Activated naive CD4-positive, alpha-beta T cell treated with anti-CD3 and anti-CD28 coated beads for 36 hours (primary cell): ENCODE measurements at places on chromosomes 16 and 17. TPM values are rescaled to one million over a fixed set of nuclear protein-coding genes. Genes with fewer than 3 reads are reported as not detected.
A peak's percentile ranks its signal among the peaks of the same experiment; 100 is the strongest.

- H3K36me3 ChIP-seq = peaks cover 5% of the 10 kb centered on the region
- H3K4me1 ChIP-seq = no peaks in the 10 kb centered on the region
- no peak overlapping the region for H3K27ac ChIP-seq
- no peak overlapping the region for H3K4me3 ChIP-seq
- DNase-seq = no peak
Measured at GRCh38 chr17:67672592-67673335, 45.0 kb upstream of the NOL11 start.

- H3K27me3 ChIP-seq = no peaks in the 10 kb centered on the region
- DNase-seq = no peak
- H3K4me3 ChIP-seq = no peak overlapping the region
- no peaks in the 10 kb centered on the region for H3K4me1 ChIP-seq
Measured at GRCh38 chr17:73420897-73421296, 109.1 kb upstream of the CDC42EP4 start.

DNA sequence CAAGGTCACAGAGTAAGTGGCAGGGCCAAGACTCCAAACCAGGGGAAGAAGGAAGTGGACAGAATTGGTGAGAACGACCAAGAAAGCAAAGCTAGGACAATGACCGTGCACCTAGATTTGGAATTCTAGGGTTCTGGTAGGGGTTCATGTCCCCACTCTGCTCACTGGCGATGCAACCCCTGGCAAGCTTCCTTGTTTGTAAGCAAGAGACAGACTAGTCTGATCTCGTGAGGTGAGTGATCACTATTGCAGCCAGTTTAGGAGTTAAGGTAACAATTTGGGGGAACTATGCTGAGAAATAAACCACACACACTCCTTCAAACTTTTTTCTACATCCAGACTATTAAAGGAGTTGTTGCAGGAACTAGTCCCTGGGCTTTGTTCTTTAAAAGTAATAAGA lies 48.1 kb downstream of the XPO6 start:
- DNase-seq = peak; percentile 34
- peaks cover 84% of the 10 kb centered on the region for H3K4me1 ChIP-seq
- H3K27me3 ChIP-seq = no peaks in the 10 kb centered on the region
- peak overlapping the region; percentile 90 for H3K27ac ChIP-seq
- H3K4me3 ChIP-seq = no peak overlapping the region

DNA sequence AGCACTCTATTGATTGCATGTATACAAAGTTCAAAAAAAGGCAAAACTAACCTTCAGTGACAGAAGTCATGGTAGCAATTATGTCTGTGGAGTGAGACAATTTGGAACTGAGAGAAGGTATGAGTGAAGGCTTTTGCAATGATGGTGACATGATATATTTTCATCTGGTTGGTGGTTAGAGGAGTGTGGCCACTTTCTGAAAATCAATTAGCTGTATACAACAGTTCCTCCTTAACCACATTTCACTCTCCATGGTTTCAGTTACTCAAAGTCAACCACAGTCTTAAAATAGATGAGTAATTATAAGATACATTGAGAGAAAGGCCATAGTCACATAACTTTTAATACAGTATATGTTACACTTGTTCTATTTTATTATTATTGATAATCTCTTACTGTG lies 26.2 kb downstream of the ADAMTS18 start:
- H3K27me3 ChIP-seq = peaks cover 15% of the 10 kb centered on the region
- H3K27ac ChIP-seq = no peak overlapping the region
- H3K36me3 ChIP-seq = no peaks in the 10 kb centered on the region
- DNase-seq = no peak
- no peaks in the 10 kb centered on the region for H3K4me1 ChIP-seq

- H3K27ac ChIP-seq = no peak overlapping the region
- no peaks in the 10 kb centered on the region for H3K36me3 ChIP-seq
- no peak for DNase-seq
- H3K4me3 ChIP-seq = no peak overlapping the region
Measured at GRCh38 chr16:81888520-81889394, 109.7 kb downstream of the PLCG2 start.

DNA sequence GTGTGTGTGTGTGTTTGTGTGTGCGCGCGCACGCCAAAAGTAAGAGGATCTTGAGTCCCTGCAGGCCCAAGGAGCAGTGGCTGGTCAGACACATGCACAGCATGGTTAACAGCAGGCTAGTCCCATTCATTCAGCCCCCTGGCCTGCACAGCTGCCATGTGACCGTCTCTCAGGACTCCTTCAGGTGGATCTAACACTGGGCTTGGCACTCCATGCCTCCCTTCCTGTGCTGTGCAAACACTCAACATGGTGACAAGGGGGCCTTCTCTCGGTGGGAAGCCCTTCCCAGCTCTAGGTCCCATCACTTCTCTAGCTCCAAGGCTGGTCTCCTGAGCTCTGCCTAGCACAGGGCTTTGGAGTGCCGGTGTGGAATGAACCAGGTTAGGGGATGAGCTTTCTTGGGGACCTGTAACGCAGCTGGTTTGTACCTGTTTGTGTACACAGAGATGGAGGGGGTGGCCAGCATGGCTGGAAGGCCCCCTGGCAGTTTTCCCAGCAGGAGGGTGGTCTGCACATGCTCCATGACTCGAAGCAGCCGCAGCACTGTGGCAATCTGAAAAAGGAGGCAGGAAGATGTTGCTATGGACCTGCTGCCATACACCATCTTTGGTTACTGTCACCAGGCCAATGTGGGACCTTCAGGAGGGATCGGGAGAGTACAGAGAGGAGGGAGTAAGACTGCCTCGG lies 69.4 kb upstream of the GCSH start:
- no peaks in the 10 kb centered on the region for H3K4me1 ChIP-seq
- H3K27ac ChIP-seq = no peak overlapping the region
- no peak for DNase-seq
- H3K27me3 ChIP-seq = no peaks in the 10 kb centered on the region
- H3K36me3 ChIP-seq = no peaks in the 10 kb centered on the region

DNA sequence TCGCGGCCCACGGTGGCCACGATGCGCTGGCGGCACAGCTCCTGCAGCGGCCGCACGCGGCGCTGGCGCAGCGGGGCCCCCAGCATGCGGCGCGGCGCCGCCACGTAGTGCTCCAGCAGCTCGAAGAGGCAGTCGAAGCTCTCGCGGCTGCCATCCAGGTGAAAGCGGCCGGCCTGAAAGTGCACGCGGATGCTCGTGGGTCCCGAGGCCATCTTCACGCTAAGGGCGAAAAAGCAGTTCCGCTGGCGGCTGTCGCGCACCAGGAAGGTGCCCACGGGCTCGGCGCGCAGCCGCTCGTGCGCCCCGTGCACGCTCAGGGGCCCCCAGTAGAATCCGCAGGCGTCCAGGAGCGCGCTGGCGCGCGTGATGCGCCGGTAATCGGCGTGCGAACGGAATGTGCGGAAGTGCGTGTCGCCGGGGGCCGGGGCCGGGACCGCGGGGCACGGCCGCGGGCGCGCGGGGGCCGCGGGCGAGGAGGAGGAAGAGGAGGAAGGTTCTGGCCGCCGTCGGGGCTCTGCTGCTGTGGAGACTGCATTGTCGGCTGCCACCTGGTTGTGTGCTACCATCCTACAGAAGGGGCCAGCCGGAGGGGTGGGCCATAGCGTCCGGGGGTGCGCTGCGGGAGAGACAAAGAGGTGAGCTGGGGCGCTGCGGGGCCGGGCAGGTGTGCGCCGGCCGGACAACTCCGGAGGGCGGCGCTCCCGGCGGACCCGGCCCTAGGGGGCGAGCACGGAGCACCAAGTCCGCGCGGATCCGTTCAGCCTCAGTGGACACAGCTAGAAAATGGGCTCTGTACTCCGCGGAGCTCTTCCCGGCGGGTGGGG lies 879 bp downstream of the SOCS1 start:
- H3K36me3 ChIP-seq = peaks cover 43% of the 10 kb centered on the region
- DNase-seq = peak; percentile 68
- peaks cover 44% of the 10 kb centered on the region for H3K4me1 ChIP-seq
- no peaks in the 10 kb centered on the region for H3K27me3 ChIP-seq

DNA sequence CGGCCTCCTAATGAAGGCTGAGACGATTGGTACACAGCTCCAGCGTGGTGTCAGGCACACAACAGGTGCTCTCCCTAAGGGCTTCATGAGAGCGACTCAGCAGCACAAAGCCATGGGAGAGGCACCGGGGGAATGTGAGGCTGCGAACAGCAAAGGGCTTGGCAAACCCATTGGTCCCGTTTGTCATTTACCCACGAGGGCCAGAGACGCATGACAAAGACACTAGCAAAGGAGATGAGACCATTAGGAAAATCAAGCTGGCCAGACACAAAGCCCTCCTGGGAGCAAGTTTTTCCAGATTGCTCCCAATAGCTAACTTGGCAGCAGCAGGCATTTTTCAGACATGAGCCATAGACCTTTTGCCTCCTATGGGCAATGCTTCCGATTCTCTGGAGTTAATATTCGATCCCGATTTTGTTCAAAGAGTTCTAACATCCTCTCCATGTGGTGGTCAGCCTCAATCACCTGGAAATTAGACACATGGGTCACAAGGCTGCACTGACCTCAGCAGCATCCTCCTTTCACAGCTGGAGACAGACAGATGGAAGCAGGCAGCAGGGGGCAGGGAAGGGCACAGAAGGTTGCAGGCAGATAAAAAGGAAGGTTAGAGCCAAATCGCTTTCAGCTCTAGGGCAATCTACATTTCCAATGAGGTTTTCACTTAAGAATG lies 38.2 kb downstream of the TK2 start:
- H3K27me3 ChIP-seq = no peaks in the 10 kb centered on the region
- no peak overlapping the region for H3K4me3 ChIP-seq
- DNase-seq = peak; percentile 42
- H3K36me3 ChIP-seq = no peaks in the 10 kb centered on the region
- peaks cover 15% of the 10 kb centered on the region for H3K4me1 ChIP-seq
- H3K27ac ChIP-seq = no peak overlapping the region

DNA sequence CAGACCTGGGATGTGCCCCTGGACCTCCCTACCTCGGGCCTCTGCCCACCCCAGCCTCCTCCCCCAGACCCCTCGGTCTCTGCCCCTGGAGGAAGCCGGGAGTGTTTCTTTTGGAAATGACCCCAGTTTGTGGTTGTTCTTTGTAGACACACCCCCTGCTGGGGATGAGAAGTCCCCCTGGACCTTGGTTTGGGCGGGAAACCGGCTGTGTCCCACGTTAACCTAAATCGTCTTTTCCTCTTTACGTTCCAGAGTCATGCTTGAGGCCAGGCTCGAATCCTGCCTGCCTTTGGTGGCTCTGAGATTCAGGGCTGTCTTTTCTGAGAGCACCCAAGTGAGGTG lies 116.6 kb downstream of the METRNL start:
- peak; percentile 4 for DNase-seq
- no peak overlapping the region for H3K4me3 ChIP-seq
- peaks cover 32% of the 10 kb centered on the region for H3K4me1 ChIP-seq

DNA sequence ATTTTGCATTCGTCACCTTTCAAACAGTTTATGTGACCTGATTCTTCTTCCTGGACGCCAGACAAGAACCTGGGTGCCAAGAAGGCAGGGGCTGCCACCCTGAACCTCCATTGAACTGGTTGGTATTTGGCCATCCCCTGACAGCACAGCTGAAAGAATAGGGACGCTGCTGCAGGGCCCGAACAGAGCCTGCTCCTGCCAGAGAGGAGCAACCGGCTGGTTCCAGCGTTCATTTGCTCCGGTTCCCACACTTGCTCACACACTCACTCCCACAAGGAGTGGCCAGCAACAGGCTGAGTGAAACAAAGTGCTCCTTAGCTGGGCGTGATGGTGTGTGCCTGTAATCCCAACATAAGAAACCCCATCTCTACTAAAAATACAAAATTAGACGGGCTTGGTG lies 14.9 kb downstream of the KRT9 start:
- H3K36me3 ChIP-seq = no peaks in the 10 kb centered on the region
- H3K27ac ChIP-seq = no peak overlapping the region
- H3K27me3 ChIP-seq = peaks cover 23% of the 10 kb centered on the region
- no peaks in the 10 kb centered on the region for H3K4me1 ChIP-seq
- no peak overlapping the region for H3K4me3 ChIP-seq
- no peak for DNase-seq

DNA sequence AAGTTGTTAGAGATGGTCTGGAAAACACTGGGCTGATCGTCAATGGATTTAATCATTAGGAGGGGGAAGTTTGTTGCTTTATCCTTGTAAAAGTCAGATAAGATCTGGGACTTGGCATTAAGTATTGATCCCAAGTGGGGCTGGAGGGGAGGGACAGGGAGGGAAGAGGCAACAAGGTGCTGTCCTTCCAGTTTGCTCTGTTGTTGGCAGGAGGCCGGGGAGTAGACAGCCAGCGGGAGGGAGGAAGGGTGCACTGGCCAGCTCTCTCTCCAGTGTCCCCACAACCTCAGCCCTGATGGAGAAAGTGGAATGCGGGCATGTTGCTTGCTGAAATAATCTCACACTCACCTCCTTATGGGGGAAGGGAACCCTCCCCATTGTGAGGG lies 210.2 kb downstream of the CCDC182 start:
- H3K27ac ChIP-seq = no peak overlapping the region
- H3K4me3 ChIP-seq = no peak overlapping the region
- DNase-seq = no peak

GRCh38 chr16:11535494-11535893 lies 51.2 kb downstream of the LITAF start:
- H3K4me3 ChIP-seq = no peak overlapping the region
- H3K27ac ChIP-seq = no peak overlapping the region
- peaks cover 13% of the 10 kb centered on the region for H3K4me1 ChIP-seq
- DNase-seq = no peak
- no peaks in the 10 kb centered on the region for H3K27me3 ChIP-seq

GRCh38 chr16:76346210-76346609 lies 69.0 kb downstream of the CNTNAP4 start:
- no peaks in the 10 kb centered on the region for H3K36me3 ChIP-seq
- no peak overlapping the region for H3K4me3 ChIP-seq
- DNase-seq = no peak
- no peak overlapping the region for H3K27ac ChIP-seq
- H3K27me3 ChIP-seq = no peaks in the 10 kb centered on the region

DNA sequence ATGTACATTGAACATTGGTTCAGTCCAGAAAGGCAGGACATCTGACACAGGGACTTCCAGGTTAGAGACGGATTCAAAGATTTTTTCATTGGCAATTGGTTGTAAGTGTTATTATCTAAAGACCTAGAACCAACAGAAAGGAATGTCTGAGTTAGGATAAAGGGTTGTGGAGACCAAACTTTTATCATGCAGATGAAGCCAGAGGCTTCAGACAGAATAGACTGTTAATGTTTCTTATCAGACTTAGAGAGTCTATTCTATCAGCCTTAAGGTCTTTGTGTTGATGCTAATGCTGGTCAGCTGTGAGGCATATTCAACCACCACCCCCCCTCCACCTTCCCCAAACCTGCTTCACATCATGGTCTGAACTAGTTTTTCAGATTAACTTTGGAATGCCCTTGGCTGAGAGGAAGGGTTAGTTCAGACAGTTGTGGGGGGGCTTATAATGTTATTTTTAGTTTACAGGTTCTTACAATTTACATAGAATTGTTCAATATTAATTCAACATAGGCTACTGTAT lies 2.1 kb upstream of the ITGB3 start:
- no peak overlapping the region for H3K27ac ChIP-seq
- no peak for DNase-seq
- peaks cover 25% of the 10 kb centered on the region for H3K27me3 ChIP-seq
- H3K4me1 ChIP-seq = peaks cover 7% of the 10 kb centered on the region
- H3K36me3 ChIP-seq = no peaks in the 10 kb centered on the region

The PYY gene
- total RNA-seq = not detected

The CES5A gene
- total RNA-seq = not detected

The ALOX12 gene
- total RNA-seq = not detected

The KRT33A gene
- total RNA-seq = not detected
